ENCODE measurements at places on chromosomes 12 and 14.
A peak's percentile ranks its signal among the peaks of the same experiment; 100 is the strongest.

- DNase-seq = no peak
Observed at GRCh38 chr14:34496007-34496678, 34.1 kb upstream of the SPTSSA start.

DNA sequence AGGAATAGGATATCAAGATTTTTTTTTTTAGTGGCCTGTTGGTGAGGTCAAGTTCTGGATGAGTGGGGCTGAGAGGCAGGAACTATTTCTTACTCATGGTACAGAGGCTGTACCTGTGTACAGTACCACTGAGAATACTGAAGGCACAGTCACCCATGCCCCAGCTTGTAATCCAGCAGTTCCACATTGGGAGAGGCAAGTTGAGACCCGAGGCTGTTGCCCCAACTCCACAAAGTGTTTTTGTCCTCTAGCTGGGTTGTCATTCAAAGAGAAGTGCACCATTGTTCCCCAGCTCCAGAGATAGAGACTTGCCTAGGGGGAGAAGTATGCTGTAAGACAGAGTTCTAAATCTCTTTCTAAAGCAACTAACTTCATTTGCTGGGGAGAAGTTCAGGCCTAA is 38.7 kb downstream of the ARID2 start:
- no peak for DNase-seq

DNA sequence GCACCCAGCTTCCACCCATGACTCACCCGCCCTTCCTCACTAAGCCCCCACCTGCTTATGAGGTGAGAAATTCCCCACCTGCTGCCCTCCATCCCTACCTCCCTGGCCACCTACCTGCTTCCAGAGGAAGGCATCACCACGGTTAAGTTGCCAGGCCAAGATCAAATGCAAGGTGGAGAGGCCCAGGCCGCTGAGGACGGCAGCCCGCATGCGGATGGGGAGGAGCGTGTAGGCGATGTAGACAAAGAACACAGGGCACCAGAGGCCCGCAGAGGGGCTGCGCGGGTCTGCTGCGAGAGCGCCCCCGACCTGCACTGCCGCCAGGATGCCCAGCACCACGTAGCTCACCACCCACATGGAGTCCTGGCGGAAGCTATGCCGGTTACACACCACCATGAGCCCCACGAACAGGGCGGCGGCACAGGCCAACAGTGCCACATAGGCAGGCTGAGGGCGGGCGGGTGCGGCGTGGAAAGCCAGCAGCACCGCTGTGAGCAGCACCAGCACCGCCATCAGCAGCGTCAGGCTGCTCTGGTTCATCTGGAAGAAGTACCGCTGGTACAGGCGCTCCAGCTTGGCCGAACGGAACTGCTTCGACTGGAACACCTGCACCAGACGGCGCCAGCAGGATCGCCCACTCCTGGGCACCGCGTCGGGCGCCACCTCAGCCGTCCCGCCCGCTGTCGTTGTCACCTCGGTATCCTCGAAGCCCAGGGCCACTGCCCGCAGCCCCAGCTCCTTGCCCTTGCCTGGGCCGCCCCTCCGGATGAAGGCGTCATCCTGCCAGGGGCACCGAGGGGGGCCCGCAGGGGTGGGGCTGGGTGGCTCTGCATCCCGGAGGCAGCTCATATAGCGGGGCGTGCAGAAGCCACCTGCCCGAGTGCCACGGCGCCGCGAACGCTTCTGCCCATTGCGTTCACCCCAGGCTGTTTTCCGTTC is 6.2 kb downstream of the ADCY6 start:
- DNase-seq = no peak

- DNase-seq = no peak
Observed at GRCh38 chr14:97642631-97643030, 845.4 kb downstream of the VRK1 start.

- DNase-seq = no peak
Observed at GRCh38 chr12:31849090-31849687, 110.0 kb upstream of the RESF1 start.

DNA sequence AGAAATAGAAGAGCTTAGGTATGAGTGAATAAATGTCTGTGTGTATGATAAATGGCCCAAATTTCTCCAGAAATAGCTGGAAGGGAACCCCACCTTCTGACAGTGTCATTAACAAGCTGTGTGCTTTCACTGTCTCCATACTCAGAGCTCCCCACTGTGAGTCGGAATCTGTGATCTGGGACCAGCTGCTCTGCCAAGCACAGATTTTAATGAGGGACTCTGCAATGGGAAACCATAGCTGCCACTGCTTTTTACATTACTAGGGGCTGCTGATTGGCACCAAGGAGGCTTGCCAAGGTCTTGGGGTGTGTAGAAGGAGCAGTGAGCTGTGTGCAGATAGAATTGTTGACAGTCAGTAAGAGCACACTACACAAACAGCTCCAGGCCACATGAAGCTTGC is 244.2 kb upstream of the CCDC196 start:
- DNase-seq = no peak

GRCh38 chr12:49939307-49939706 is 11.2 kb upstream of the AQP2 start:
- DNase-seq = no peak

DNA sequence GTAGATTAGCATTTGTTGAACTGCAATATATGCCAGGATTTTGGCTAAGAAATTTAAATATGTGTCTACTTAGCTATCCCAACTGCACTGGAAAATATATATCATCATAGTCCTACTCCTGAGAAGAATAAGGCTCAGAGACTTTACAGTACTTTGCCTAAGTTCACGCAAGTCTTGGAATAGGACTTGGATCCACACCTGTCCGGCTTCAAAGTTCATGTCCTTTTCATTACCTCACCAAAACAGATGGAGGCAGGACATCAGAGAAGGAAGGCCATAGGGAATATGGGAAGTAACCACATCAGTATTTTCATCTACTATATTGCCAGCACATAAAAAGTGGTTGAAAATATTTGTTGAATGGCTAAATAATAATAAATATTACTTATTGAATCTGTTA is 358.5 kb downstream of the PRKD1 start:
- no peak for DNase-seq

DNA sequence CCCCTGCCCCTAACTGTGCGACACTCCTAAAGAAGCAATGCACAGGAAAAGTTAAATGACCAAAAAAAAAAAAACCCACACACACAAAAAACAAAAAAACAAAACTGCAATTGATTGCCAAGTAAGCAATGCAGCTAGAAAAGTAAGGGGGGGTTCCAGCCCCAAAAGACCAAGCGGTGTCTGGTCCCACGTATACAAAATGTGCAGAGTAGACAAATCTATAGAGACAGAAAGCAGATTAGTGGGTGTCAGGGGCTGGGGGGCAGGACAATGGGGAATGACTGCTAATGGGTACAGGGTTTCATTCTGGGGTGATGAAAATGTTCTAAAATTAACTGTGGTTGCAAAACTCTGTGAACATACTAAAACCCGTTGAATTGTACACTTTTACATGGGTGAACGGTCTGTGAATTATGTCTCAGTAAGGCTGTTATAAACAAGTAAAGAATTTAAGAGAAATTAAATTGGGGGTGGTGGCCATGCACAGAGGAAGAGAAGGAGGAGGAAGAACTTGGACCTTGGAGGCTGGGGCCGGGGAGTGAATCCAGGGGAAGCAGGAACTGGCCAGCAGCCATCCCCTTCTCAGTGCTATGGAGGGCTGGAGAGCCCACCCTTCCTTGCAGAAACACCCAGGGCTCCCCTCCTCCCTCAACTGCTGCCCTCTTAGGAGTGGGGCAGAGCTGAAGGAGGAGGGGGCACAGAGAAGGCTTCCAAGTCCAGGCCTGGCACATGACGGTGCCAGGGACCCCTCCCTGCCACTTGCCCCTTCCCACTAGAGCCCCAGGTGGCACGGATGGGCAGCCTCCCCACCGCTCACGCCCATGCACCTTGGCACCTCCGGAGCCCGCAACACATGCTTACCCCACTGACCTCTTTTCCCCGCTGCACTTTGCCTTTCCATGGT is 45.4 kb downstream of the KDM2B start:
- no peak for DNase-seq

GRCh38 chr14:23160924-23161522 is 22.4 kb downstream of the SLC7A8 start:
- no peak for DNase-seq

DNA sequence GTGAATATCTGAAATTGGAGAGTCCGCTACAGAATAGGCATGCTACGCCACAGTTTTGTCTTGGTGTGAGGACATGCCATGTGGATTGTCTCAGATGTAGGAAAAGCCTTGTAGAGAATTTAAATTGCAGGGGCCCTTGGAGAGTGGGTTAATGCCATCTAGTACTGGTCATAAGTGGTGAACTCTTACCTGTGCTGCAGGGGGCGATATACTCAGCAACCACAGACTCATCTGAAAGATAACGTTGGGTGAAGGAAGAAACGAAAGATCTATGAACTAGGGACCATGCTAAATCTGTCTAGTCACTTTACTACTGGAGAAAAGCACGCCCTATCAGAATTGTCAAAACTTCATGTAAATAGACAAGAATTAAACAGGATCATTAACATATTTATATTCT is 33.7 kb upstream of the A2M start:
- DNase-seq = no peak

GRCh38 chr12:39628836-39629235 is 9.2 kb upstream of the ABCD2 start:
- DNase-seq = no peak

DNA sequence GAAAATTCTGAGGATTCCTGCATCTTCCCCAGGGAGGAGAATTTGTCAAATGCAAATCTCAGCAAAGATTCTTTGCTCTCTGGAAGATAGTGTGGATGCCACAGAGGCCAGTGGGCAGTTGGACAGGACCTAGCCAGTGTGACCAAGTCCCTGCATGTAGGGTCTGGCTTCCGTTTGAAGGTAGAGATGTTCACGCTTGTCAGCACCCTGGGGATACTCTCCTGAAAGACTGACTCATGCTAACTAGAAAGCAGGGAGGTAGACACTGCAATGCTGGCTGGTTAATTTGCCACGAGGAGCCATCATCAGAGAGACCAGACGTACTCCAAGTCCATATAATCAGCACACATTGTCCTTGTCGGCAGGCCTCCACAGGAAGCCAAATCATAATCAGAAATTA is 130.1 kb downstream of the SAMD4A start:
- DNase-seq = no peak

DNA sequence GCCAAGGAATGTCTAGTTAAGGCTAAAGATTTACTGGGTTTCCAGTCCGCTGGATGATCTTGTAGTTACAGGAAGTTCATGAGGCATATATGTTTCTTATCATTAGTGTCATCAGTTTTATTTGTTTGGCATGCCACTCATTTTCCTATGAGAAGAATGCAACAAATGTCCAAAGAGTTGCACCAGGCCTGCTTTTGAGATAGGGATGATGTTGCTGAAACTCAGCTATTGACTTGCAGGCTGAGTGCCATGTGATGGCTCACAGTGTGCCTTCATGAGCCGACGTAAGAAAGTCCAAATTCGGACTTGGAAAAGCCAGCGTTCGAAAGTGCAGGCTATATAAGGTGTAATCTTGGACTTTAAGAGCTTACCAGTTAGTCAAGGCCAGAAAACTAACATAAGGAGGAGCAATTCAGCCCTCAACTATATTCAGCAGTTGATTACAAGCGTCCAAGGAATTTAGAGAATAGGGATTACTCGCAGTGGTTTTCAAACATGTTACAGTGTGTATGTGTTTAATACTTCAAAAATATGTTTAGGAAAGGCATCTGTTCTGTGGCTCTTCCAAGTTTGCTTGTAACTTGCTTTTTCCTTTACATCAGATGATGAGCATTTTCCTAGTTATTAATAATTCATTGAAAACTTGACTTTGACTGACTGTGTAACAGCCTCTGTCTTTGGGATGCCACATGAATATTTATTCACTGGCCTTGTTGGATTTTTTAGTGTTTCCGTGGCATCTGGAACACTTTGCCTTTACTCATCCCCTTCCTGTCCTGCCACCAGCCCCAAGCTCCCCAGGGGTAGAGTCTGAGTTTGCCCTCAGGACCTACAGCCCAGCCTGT is 101.3 kb downstream of the LGMN start:
- DNase-seq = no peak

GRCh38 chr12:24364921-24365320 is 415.5 kb upstream of the SOX5 start:
- no peak for DNase-seq

DNA sequence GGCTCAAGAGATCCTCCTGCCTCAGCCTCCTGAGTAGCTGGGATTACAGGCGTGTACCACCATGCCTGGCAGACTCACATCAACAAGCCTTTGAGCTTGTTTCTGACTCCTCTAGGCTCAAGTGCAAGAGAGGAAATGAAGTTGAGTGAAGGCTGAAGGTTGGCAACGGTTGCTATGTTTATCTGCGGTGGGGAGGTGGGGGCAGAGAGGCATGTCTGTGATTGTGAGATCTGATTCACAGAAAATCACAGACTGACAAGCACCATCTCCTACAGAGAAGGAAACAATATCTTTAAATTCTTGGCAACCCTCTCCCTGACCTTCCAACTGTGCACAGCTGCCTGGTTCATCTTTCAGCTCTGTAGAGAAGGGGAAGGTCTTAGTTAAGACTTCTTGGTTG is 22.1 kb upstream of the NINJ2 start:
- peak; percentile 61 for DNase-seq

GRCh38 chr14:98994561-98994960 is 277.4 kb downstream of the BCL11B start:
- no peak for DNase-seq

DNA sequence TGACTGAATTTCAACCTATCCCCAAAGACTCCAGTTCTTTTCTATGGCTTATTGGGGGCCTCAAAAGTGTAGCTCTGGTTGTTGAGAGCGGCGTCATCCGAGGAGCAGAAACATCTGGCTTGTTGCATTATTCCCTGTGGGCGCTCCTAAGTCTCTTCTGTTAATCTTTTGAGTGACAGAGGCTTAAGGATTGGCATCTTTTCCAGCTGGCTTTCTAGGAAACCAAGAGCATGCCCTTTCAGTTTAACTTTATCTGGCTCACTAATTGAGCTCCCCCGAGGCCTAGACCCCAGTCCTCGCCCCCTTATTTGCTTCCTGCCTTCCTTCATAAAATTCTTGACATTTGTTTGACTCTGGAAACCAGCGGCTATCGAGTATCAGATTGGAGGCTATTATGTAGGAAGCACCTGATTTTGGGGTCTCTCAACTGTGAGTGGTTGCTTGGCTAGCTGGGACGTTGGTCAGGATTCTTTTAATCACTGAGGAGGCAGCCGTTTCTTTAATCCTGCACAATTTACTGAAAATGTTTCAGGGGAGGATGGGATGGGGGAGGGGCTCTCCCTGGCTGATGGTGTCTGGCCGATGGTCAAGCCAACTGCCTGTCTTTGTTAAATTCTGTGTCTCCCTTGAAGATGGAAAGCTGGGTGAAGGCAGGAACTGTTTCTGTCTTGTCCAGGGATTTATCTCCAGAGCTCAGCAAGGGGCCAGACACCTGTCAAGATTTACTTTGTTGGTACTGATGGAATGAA is 3.1 kb downstream of the SMOC1 start:
- no peak for DNase-seq

GRCh38 chr12:12290206-12290605 is 23.4 kb upstream of the LRP6 start:
- no peak for DNase-seq

GRCh38 chr14:68714991-68715924 is 77.6 kb downstream of the ZFP36L1 start:
- DNase-seq = no peak

- DNase-seq = no peak
Observed at GRCh38 chr14:100524233-100524932, 62.8 kb downstream of the BEGAIN start.
